Natural killer cell treated with Interleukin-12 subunit alpha and Interleukin-12 subunit beta and Interleukin-15 and Interleukin-18, amount 100 ng/mL, for 72 hours (primary cell): ENCODE measurements at places on chromosomes 1 and 21. TPM values are rescaled to one million over a fixed set of nuclear protein-coding genes. Genes with fewer than 3 reads are reported as not detected.

The CACNA1S gene
- total RNA-seq: not detected

The SLC35F3 gene
- total RNA-seq: 0.56 TPM

DNA sequence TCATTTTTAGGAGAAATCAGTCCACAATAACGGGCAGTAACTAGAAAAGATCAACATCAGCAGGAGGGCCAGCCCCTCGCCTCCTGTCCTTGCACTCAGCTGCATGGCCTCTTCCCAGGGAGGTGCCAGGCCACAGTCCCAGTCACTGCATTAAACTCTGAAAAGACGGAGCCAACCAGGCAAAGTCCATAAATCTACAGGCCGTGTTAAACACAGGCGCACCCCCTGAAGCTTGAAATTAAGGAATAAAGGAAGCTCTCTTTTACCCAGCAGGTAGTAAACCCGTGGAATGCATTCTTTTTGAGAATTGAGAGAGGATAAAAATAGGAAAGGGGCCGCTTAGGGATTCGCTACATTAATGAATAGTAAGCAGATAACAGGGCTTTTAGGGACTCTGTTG lies 18.4 kb downstream of the H6PD start:
- no peak for DNase-seq

The GBP6 gene
- total RNA-seq: 0.19 TPM

- DNase-seq: no peak
These were observed 125.5 kb upstream of the IRF2BP2 start for GRCh38 chr1:234735476-234735875.

The MSH4 gene
- 0.19 TPM for total RNA-seq

DNA sequence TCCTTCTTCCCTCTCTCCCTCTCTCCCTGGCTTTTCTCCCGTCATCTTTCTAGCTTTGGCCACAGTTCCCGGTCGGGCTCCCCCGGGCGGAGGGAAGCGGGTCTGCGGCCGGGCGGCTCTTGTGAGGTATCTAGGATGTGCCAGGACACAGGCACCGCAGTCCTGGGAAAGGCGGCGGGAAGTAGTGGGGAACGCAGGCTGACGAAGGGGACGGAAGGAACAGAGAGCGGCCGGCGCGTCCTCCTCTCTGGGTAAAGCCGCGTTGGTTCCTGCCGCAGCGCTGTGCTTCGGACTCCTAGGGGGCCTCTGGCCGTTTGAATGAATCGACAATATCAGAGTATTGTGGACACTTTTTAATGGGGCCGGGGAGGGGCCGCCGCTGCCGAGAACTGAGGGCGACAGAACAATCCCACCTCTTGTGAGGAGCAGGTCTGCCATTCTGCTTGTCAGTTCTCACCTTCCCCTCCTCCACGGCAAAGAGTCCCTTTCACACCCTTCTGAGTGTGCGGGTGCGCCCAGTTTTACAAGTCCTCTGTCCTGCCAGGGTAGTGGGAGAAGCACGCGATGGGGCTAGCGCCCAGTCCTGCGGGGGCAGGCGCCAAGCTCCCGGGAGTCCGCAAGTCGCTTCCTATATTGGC lies 1.2 kb upstream of the LHX9 start:
- DNase-seq: no peak

GRCh38 chr1:205933671-205934618 lies 9.3 kb downstream of the SLC26A9 start:
- no peak for DNase-seq

- no peak for DNase-seq
These were observed 238.5 kb downstream of the TTLL7 start for GRCh38 chr1:83760226-83761021.

DNA sequence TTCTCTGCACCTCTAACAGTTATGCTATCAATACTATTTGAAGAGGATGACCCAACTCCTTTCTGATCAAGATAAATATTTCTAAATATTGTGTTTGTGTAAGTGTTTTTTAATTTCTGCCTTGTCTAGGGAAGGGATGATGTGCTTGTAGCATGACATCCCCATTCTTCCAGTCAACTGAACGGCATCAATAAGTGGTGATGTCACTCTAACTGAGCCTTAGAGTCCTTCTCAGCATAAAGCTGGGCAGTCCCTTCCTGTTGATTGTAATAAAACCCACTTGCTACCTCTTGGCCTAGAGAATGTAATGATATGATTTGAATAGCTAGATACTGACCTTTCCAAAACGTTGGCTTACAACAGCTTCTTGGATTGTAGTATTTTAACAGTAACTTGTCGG lies 52.5 kb upstream of the KCNJ6 start:
- no peak for DNase-seq

The PIK3R3 gene
- total RNA-seq: 7.4 TPM

The MATN1 gene
- 0.31 TPM for total RNA-seq

The MARK1 gene
- total RNA-seq: not detected

DNA sequence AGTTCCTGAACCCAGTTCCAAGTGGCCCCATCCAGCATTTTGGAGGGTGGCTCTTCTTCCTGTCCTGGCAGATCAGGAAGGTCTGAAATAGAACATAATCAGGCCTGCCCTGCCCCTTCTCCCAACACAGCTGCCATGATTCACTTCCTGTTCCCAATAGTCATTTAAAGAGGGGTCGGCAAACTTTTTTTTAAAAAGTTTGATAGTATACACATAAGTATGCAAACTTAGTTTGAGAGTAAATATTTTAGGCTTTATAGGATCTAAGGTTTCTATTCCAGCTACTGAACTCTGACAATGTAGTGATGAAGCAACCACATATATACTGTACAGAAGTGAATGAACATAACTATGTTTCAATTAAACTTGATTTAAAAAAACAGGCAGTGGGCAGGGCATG lies 66.4 kb downstream of the LUZP1 start:
- DNase-seq: no peak

DNA sequence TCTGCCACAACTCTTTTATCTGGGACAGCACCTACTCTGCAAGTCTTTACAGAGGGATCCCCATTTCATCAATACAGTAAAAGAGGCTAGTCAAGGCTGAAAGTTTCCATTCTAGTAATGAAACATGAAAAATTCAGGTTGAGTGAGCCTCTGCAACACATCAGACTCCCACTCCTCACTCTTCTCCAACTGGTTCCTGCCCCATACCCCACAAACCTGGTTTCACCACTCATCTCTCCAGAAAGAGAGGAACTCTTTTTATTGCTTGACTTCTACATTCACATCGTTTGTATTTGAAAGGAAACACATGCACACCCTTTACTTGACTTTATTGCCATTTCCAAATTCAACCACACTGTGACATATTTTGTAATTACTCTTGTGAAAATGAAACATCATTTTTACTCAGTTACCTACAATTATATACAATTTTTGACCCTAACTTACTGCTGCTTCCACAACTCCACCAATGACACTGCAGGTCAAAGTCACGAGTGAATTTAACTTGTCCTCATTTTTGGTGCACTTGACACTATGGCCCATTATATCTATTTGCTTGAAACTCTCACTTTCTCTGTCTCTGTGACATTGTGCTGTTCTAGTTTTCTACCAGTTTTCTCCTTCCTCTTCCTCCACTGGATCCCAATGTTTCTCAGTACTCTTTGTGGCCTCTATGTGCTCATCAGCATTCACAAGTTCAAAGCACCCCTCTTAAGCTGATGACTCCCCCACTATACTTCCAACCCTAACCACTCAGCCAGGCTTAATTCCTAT lies 8.0 kb downstream of the STX6 start:
- no peak for DNase-seq

The GJB5 gene
- total RNA-seq: not detected

The MANEAL gene
- 9.0 TPM for total RNA-seq
